Fibroblast of the aortic adventitia (primary cell): ENCODE measurements at places on chromosomes 2 and 18. TPM values are rescaled to one million over a fixed set of nuclear protein-coding genes. Genes with fewer than 3 reads are reported as not detected.
A peak's percentile ranks its signal among the peaks of the same experiment; 100 is the strongest.

GRCh38 chr2:74096052-74096451, 51.7 kb downstream of the BOLA3 start:
- no peak for DNase-seq

DNA sequence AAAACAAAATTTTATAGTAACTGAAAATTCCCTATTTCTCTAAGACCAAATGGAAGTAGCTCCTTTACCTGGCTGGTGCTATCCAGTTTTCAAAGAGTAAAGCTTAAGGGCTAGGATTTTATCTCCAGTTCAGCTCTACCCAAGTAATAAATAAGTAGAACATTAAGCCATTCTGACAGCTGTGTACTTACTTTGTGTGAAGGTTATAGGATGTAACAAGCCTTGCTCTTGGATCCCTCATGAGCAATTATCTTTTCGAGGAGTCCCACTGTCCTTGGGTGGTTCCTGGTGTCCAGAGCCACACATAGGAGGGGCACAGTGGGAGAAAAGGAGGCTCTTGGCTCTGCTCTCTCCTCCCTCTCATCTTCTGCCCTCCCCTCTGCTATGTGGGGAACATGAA, 45.5 kb downstream of the KIF5C start:
- DNase-seq: no peak

DNA sequence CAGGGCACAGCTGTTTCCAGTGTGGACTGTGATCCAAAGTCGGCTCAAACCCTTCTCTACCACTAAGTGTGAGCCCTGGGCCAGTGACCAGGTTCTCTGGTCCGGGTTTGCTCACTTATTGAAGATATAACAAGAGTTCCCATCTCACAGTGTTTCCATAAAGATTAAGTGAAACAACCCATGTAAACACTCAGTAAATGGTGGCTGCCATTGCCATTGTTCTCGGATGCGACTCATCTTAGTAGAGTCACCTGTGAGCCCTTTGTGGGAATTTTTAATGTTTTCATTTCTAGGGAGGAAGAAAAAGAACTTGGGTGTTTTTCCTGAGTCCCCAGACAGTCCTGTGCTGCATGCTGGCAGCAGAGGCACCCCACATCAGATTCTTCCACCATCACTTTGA, 53.4 kb downstream of the TPGS2 start:
- DNase-seq: peak; percentile 21

DNA sequence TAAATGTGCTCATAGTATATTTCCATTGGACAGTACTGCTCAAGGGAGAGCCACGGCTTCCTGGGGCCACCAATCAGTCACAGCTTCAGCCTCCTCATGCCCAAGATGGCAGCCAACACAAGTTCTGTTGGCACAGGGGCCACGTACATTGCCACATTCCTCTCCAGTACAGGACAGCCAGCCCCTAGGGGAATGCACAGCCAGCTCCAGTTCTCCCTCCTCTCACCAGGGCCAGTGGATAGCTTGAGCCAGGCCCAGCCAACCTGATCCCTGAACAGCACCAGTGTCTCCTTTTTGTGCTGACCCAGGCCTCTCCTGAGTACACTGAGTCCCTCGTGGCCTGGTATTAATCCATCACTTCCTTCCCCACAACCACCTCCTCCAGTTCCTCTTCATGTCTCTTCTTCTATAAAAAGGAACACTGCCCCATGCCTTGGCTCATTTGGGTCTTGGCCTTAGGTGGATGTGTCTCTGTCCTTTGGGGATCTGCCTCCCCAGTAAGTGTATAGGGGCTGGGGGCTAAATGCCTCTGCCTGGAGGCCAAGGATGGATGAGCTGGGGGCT, 168.7 kb downstream of the TNS1 start:
- DNase-seq: no peak

DNA sequence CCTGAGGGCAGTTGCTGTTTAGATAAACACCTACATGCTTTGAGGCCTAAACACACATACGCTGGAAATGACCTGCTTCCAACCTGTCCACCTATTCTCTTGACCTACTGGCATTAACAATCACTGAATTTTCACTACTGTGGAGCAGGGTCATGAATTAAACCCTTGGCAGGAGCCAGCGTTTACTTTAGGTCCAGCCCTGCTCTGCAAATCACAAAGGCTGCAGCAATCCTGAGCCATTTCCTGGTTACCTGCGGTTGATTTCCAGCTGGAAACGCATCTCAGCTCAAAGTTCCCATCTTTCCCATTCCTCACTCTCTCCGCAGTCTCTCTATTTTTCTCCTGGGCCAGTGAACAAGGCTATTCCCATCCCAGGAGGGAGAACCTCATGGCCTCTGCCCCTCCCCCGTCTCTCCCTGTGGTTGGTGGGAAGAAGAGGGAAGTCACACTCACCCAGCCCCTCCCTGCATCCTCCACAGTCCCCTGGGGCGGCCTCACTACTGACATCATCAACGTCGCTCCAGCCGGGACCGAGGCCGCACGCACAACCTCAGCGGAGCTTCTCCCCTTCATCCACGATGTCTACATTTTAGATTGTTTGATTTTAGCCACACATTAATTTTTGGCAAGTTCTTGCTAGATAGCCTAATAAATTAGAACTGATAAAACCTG, 84.5 kb upstream of the SNTG2 start:
- DNase-seq: no peak

DNA sequence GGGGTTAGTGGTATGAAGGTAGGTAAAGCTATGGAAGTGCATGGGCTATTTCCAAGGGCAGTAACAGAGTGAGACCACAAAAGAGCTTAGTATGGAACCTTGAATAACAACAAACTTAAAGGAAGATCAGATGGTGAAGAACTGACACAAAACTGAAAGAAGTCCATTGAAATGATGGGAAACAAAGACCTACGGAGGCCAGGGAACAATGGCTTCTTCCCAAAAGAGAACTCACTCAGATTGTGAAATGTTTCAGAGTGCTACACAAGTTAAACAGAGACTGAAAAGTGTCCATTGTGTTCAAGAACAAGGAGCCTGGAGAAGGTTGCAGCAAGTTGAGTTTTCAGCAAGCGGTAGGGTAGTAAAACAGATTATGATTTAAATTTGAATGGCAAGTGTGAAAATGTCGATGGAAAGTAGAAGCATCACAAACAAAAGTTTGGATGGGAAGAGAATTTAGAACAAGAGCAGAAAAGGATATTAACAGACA, 700.0 kb upstream of the NXPH2 start:
- DNase-seq: no peak

- peak; percentile 47 for DNase-seq
Observed at GRCh38 chr2:17538022-17538843, 2.3 kb upstream of the VSNL1 start.

- DNase-seq: peak; percentile 69
Observed at GRCh38 chr18:60044290-60045006, 144.7 kb downstream of the PMAIP1 start.

- DNase-seq: peak; percentile 60
Observed at GRCh38 chr18:3256693-3257626, 5.0 kb upstream of the MYL12B start.

GRCh38 chr18:77524909-77525308, 275.3 kb downstream of the GALR1 start:
- no peak for DNase-seq

GRCh38 chr2:33240178-33240577, 236.3 kb upstream of the RASGRP3 start:
- DNase-seq: peak; percentile 53

DNA sequence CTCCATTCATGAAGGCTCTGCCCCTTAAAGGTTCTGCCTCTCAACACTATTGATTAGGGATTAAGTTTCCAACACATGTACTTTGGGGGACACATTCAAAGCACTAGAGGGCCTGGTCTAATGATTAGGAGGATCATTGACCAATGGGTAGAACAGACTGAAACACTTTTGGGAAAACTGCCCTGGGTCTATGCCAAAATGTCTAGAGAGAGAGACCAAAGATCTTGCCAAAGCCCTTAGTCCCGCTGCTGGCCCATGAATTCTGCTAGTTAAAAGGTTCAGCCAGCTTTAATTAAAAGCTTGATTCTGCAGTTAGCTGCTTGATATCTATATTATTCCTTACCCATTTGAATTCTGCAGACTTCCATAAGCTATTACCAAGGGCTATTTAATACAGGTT, 613.2 kb downstream of the SLC4A3 start:
- DNase-seq: no peak

DNA sequence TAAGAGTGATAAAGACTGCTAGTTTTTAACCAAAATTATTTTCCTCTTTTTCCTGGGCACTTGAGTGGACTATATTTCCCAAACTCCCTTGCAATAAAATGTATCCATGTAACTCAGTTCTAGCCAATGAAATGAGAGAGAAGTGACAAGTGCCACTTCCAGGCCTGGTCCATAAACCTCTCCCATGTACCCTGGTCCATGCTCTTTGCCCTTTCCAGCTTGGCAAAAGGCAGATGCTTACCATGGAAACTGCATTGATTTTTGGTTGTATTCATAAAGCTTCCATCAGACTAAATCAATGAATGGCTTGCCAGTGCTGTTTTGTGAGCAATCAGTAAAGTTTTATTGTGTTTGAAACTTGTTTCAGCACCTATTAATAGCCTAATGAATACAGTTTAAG, 229.3 kb downstream of the TNS1 start:
- no peak for DNase-seq

GRCh38 chr2:62994206-62994605, 56.4 kb upstream of the OTX1 start:
- DNase-seq: no peak

DNA sequence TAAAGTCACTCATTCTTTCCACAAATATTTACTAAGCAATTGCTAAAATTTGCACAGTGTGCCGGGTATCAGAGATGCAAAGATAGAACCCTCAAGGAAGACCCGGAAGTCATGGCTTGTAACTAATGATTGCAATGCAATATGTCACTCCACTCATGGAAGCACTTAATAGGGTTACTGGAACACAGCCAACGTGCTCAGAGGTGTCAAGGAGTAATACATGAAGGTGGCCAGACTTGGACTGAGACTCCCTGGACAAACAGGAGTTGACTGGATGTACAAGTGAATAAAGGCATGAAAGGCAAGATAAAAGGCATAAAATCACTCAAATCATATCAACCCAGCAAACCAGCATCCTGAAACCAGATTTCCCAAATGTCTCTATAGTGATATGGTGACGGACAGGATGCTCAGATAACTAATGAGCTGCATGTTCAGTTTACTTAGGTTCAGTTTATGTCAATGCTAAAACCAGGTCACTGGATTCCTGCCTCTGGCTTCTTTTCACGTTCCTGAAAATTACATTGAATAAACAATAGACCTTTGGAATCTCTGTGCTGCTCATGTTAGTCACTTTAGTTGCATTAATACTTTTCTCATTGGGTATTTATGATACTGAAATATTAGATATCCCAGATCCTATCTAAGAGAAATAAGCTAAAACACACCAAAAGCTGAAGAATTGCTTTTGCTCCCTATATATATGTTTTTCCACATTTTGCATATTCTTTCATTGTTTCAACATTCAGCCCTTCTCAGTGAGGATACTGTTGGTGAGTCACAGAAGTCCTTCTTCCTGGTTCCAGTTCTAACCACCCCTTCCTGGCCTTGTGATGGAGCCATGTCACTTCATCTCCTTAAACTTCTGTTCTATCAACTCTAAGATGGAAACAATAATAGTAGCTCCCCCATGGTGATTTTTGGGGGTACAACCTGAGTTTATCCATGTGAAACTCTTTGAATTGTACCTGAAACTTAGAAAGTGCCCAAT, 688.9 kb upstream of the ID2 start:
- DNase-seq: peak; percentile 40

DNA sequence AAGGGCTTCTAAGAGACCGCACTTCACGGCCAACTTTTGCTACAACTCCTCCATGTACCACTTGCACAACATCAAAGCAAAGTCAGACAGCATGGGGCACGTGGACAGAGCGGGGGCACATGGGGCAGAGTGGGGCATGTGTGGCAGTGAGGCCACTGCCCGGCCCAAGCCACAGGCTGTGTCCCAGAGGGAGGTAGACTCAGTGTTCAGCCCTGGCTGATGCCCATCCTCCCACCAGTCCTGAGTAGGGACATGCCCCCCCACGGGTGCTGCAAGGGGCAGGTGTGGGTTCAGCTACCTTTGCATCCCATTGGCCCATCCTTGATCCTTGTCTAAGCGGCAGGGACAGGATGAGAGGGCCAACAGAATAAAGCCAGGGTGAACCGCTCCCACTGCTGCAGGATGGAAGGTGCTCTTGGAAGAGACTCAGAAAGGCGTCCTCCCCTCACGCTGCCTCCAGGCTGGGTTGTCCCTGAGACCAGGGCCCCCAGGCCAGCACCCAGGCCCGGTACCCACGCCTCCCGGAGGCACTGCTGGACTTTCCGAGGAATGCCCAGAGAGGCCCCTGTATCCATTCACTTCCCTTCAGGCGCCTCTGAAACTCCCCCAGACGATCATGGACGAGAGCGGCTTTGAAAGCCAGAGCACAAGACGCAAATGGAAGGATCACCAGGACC, 218.2 kb downstream of the NDUFA10 start:
- no peak for DNase-seq

DNA sequence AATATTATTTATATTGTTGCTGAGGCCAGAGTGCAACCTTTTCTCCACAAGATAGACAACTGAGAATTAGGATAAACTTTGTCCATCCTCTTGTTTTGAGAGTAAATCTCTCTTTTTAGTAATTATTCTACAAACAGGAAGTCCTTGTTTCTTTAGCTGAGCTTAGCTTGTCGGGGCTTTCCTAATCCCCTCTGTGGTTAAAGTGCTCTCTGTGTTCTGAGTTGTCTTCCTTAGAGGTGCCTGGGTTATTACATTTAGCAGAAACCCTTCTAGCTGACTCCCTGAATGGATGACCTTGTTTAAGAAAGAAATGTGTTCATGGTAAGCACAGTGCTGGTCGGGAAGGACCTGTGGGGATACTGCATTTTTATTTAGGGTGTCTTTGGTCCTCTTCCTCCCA, 12.7 kb downstream of the USP39 start:
- DNase-seq: no peak

UGT1A3 gene
- total RNA-seq: not detected in 2 replicates

SLC14A1 gene
- 5.6 and 254 TPM in 2 replicates for total RNA-seq

RIT2 gene
- total RNA-seq: not detected in 2 replicates

DSG4 gene
- not detected in 2 replicates for total RNA-seq

FAP gene
- total RNA-seq: 150 and 228 TPM in 2 replicates

HJURP gene
- 1.1 and 34.9 TPM in 2 replicates for total RNA-seq

UGT1A8 gene
- total RNA-seq: 0.09 TPM in 1 of 2 replicates, not detected in the other

CCDC68 gene
- 0.16 and 7.4 TPM in 2 replicates for total RNA-seq

NEU2 gene
- total RNA-seq: not detected in 2 replicates

FEV gene
- not detected in 2 replicates for total RNA-seq
